Nephron progenitor cell (in vitro differentiated cells): ENCODE measurements at places on chromosomes 1 and 21.

DNA sequence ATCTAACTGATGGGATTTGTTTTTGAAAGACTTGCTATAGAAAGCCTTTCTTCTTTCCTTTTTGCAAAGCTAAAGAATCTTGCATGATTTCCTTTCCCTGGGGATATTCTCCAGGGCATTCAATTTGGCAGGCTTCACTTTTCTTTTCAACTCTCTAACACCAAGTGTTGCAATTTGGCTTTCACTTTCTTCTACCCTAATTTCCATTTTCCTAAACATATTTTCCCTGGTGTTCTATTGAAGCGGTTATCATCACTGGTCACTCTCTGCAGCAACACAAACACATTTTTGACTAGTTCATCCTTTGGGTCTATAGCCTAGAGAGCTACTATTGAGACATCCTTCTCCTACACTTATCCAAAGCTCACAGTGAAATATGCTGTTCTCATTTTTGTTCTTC lies 424.5 kb downstream of the NEGR1 start:
- DNase-seq, result no peak

GRCh38 chr1:160206036-160206389 lies 829 bp downstream of the PEA15 start:
- no peak for DNase-seq

- no peak for DNase-seq
These were observed 5.6 kb downstream of the ARHGAP29 start for GRCh38 chr1:94231746-94232145.

- no peak for DNase-seq
These were observed 1.8 kb upstream of the NFIA start for GRCh38 chr1:61080413-61081143.

DNA sequence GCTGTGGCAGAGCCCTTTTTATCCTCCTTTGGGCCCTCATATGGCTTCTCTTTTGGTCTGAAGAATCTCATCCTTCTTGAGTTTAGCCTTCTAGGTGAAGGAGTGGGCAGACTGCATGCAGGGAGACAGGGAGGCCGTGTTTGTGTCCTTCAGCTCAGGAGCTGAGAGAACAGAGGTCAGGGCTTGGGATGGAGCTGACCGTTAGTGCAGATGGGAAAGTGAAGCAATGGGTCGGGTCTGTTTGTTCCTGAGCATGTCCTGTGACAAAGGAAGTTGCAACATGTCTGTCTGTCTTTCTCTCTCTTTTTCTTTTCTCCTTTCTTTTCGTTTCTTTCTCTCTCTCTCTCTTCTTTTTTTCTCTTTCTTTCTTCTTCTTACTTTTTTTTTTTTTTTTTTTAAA lies 14.9 kb downstream of the MAPKAPK2 start:
- DNase-seq, result no peak

DNA sequence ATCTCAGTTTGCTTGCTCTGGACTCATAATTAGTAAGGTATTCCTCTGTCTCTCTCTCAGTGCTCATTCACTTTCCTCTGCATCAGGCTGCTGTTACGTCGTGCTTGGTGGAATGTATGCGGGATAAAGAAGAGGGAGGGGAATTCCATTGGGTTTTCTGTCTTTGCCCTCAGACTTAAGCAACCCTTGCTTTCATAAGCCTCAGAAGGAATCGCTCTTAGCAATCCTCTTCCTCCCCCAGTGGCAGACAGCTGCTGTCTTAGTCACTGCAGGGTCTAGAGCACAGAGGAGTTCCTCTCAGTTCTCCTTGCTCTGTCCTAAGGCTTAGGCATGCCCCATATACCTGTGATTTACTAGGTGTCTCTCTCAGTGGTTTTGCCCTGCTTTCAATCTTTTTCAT lies 19.1 kb upstream of the NTMT2 start:
- no peak for DNase-seq

DNA sequence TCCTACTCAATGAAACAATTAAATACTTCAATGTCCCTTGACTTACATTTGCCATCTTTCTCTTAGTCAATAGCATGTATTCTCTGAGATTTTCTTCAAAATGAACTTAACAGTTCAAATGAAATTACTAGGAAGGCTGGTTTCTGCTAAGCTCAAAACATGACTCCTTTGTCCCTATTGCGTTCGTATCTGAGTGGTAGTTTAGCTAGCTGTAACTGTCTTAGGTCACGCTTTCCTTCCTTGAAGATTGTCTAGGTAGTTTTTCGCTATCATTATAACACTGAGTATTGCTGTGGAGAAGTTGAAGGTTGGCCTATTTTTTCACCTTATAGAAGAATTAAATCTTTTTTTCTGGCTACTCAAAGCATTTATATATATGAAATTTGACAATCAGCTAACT lies 1535.2 kb downstream of the PLA2G4A start:
- DNase-seq, result no peak

DNA sequence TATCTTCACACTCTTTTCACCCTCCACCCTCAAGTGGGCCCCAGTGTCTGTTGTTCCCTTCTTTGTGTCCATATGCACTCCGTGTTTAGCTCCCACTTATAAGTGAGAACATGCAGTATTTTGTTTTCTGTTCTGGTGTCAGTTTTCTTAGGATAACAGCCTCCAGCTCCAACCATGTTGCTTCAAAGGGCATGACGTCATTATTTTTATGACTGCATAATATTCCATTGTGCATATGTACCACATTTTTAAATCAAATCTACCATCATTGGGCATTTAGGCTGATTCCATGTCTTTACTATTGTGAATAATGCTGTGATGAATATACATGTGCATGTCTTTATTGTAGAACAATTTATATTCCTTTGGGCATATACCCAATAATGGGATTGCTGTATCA lies 140.3 kb downstream of the LYPLAL1 start:
- no peak for DNase-seq

- DNase-seq, result no peak
These were observed 31.3 kb downstream of the NEK7 start for GRCh38 chr1:198187973-198188588.

DNA sequence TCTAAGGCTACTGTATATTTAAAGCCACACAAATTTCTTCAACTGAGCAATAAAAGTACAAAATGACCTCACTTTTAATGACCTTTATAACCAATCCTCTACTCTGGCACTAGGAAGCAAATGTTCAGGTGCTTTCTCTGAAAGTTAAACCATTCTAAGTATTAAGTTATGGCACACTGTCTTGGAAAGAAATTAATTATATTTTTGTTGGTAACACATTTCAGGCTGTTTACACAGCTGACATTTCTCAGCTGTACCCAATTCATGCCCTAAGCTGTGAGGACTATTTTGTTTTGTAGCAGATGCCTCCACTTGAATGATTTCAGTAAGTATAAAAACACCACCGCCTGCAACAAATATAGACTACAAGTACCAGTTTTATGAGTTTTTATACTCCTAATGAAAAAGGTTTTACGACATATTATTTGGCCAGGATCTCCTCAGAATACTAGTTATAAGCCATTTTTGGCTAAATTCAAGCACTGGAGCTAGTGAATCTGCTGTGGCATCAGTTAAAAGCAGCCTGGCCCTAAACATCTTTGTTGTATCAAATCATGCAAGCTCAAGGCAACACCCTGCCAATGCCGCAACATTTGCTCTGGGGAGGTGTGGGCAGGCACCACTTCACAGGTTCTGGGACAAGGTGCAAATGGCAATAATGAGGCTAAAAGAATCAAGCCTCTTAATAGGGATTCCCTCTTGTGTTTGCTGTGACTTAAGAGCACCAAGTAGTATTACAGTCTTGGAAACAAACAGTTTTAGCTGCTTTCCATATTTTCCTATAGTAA lies 228.4 kb upstream of the DMRTA2 start:
- no peak for DNase-seq

DNA sequence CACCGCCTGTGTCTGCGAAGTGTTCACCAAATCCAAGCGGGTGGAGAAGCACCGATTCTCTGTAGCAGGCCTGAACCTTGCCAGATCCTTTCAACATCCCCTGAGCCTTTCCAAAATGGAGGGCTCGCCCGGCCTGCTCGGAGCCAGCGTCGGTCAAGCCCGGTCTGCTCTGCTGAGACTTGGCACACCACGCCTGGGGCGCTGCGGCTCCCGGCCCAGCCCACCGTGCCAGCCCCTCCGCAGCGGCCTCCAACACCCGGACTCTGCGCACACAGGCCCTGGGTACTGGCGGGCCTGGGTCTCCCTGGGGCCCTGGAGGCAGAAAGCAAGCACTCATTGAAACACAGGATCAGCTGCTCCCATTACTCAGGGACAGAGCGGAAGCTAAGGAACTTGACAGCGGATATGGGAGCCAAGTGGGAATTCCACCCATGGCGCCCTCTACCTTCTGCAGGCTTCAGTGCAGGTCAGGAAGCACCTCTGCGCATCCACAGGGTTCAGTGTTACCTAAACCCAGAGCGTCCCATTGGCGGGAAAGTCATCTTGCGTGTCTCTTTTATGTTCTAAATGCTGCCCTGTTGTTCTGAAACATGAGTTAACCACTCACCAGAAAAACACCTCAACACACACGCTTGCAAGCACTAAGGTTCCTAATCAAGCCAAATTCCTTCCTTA lies 159.9 kb downstream of the ZBTB18 start:
- DNase-seq, result peak; percentile 45

DNA sequence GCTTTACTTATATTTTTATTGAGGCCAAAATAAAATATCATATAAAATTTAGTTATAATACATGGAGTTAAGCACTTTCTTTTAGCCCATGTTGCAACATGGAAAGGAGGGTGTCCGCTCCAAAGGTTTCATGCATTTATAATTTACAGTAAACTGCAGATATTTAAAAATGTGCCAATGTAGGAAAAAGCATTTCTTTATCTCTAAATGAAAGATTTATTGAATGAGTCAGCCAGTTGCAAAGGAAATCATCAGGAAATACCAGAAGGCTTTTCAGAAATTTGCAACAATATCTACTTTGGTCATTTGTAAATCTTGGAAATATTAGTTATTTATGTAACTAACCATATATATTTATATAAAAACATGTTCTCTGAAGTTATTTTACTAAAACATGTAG lies 12.1 kb downstream of the ATP6V1G3 start:
- no peak for DNase-seq

DNA sequence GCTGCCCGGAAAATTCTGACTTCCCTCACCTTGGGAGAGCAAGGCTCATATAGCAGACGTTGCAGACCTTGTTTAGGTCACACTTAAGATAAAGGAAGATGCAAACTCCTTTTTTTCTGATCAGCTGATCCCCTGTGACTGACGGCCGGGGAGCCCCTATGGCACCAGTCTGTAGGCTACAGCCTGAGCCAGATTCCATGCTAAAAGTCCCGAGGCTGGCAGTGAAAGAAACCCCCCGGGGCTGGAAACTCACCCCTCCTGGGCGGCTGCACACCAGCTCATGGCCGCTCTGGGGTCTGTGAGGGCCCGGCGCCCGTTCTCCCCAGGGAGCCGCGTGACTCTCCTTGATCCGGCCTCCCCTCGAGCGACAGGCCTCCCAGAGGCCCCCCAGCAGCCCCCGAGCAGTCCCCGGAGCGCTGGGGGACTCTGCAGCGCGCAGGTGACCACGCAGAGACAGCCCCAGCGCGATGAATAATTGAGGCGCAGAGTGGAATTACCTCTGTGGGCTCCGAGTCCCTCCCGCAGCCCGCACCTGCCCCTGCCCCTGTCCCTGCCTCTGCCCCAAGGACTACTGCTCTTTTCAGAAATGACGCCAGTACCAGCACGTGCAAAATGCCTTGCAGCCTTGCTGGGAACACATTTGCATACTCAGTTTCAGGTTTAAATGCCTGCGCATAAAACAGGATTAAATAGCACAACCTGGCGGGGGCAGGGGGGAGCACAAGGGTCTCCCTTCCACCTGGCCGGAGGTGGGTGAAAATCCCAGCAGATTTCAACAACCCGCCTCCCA lies 62.6 kb upstream of the CLDN14 start:
- DNase-seq, result no peak

DNA sequence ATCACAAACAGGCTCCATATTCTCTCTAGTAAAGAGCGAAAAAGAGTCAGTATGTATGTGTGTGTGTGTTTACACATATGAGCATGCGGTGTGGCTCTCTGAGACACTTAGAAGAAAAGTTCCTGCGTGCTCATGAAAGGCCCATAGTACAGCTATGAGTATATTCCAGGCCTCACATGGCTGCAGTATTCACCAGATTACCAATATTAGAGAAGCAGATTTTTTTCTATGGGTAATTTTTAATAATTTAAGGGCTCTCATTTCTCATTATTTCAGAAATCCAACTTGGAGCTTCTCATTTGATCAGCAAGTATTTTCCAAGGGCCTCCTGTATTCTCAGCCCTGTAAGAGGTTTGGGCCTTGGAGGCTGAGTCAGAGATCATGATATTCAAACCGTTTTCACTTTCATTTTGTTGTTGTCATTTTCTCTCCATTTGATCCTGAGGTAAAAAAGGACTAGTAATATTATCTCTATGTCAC lies 232.9 kb upstream of the SGIP1 start:
- DNase-seq, result no peak

DNA sequence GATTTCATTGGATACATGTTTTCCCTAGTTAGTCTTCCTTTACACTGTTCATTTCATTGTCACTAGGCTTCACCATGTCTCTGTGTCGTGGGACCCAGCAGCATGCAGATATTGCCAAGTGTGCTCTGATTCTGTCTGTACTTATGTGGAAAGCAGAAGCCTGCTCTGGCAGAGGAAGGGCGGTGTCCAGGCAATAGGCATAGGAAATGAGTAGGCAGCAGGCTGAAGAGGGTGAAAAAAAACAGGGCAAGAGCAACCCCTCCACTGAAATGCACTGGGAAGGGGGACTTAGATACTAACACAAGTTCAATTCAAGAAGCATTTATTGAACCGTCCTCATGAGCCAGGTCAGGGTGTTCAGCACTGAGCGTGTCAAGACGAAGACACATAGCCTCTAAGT lies 85.2 kb upstream of the VAV3 start:
- DNase-seq, result no peak

- DNase-seq, result no peak
These were observed 6.9 kb upstream of the PTGFRN start for GRCh38 chr1:116902723-116903383.

DNA sequence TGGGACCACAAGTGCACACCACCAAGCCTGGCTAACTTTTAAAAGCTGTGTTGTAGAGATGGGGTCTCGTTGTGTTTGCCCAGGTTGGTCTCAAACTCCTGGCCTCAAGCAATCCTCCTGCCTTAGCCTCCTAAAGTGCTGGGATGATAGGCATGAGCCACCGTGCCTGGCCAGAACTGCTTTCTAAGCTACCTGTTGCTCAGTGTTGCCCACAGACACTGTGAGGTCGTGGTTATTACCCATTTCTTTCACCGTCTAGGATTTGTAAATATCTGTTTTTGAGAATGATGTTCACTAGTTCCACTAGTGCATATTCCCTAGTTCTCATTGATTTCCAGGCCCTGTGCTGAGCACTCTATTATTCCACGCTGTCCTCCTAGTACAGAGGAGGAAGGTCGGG lies 51.4 kb upstream of the FAM89A start:
- no peak for DNase-seq

- no peak for DNase-seq
These were observed 417.2 kb upstream of the PBX1 start for GRCh38 chr1:164141797-164142196.

DNA sequence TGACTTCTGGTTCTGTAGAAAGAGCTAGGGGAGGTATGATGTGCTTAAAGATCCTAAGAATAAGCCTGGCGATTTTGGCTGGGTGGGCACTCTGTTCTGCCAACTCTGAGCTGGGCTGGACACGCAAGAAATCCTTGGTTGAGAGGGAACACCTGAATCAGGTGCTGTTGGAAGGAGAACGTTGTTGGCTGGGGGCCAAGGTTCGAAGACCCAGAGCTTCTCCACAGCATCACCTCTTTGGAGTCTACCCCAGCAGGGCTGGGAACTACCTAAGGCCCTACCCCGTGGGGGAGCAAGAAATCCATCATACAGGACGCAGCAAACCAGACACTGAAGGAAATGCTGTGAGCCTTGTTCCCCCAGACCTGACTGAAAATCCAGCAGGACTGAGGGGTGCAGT lies 93.3 kb downstream of the PAPPA2 start:
- no peak for DNase-seq
